ENCODE measurements at places on chromosomes 7 and 10.

- no peak for DNase-seq
Measured at GRCh38 chr7:5265320-5266190, 17.2 kb upstream of the SLC29A4 start.

DNA sequence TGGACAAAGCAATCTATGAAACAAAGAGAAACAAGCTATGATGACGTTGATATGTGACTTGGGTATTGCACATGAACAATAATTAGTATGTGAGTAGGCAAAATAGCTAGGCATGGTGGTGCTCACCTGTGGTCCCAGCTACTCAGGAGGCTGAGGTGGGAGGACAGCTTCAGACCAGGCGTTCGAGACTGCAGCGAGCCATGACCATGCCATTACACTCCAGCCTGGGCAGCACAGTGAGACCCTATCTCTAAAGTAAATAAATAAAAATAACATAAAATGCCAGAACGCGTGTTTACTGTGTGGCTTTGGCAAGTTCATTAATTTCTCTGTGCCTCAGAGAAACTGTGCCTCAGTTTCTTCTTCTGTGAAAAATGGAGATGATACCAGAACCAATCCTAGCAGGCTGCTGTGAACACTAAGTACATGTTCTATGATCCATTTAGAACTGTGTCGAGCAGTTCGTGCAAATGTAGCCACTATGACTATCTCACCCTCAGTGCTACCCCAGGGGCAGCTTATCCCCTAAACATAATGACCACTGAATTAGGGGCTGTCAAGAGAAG is 9.3 kb upstream of the TNS3 start:
- no peak for DNase-seq

GRCh38 chr10:33794460-33794859 is 460.0 kb upstream of the NRP1 start:
- DNase-seq = no peak

GRCh38 chr10:126417220-126417825 is 29.0 kb upstream of the ADAM12 start:
- DNase-seq = no peak

DNA sequence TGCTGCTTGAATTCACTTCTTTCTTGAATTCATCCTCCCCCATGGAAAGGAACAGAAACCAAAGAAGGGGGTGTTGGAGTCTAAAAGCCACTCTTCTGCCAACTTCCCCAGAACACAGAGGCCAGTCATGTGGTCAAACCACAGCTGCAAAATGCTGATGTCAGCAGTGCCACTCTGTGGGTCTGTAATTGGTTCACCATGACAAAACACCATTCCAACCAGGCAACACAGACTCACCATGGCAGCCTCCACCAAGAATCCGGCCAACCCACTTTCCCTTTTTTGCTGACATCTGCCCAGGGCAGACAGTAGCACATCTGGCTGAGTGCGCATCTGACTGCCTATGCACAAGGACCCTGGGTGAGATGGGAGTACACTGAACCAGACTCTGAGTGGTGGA is 16.8 kb downstream of the OSBPL3 start:
- DNase-seq = peak; percentile 2

DNA sequence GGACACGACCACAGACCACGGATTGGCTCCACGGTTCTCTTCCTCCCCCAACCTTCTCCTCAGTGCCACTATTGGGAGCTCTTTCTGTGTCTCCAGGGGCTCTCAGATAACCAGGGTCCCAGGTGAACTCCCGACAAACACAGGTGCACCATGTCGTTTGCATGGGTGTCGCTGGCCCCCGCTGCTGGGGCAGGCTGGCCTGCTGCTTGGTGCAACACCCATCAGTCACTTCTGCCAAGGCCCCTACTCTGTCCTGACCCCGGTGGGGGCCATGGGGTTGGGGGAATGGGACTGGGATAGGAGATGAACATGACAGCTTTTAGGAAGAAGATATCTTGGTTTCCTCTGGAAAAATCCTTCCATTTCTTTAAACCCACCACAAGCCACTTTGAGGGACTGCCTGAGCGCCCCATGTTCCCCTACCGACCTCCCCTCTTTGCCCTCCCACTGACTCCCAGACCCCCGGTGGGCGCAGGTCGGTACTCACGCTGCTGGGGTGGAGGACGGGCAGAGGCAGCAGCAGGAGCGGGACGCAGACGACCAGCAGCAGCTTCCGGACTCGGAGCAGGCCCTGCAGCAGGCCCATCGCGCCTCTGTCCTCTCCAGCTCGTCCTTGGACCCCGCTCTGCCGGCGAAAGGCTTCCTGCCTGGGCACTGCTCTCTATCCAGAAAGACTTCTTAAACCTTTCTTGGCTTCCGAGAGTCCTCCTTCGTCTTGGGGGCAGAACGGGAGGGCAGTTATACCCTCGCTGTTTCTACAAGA is 894 bp downstream of the SLC13A4 start:
- no peak for DNase-seq

DNA sequence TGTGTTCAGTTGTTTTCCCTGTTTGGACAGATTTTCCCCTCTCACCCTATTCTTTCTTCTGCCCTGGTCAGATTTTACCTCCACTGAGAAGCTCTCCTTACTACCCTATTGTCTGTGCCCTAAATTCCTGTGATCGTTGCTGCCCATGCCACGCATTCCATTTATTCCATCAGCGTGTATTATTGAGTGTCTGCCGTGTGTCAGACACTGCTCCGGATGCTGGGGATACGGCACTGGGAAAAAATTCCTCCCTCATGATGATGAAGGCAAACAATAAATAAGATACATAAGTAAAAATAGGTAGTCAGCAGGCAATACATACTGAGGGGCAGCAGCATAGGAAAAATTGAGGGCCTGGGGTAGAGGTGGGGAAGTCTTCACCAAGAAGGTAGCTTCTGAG is 86.8 kb downstream of the FANK1 start:
- no peak for DNase-seq

GRCh38 chr10:35433851-35434426 is 97.6 kb downstream of the CCNY start:
- no peak for DNase-seq

DNA sequence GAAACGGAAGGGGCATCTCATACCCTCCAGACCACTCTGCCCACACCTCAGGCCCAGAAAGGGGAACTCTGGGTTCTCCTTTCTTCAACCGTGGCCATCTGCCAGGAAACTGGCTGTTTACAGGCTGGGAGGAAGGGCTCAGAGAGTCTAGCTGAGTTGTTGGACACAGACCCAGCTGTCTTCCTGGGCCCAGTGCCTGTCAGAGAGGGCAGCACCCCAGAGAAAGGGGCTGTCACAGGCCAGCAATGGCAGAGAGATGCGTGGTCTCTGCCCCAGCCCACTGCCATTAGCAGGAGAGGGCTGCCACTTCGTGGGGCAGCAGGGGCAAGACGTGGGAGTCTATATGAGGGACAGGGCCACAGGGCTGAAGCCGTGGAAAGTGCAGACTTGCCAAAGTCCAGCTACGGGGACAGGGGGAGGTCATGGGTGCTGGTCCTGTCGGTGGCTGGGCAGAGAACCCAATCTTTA is 11.0 kb downstream of the GRID1 start:
- peak; percentile 30 for DNase-seq

- no peak for DNase-seq
Measured at GRCh38 chr7:101978683-101979082, 161.3 kb downstream of the CUX1 start.

DNA sequence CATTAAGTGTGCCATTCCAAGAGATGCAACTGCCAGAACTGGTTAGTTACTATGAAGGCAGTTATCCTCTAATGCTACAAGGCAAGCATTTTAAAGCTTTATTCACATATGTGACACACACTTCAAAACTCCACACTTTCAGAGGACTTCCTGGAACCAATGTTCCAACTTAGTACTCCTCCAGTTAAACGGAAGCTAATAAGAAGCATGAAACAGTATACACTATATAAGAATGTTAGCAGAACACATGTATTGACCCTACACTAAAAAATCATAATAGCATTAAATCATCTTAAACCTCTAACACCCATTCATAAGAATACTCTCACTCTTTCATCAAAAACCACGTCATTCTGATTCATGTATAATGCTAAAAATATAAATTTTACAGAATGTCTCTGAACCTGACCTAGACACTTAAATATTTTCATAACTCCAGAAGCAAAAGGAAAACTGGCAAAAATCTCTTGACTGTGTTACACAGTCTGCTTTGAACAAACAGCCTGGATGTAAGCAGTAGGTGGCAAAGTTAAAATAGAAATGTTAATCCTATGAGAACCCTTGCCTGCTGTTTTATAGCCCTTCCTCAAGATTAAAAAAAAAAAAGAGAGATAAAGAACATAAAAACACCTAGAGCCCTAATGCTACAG is 135.0 kb downstream of the SEMA3C start:
- DNase-seq = no peak

- DNase-seq = no peak
Measured at GRCh38 chr10:4776234-4776638, 49.8 kb upstream of the AKR1E2 start.

- no peak for DNase-seq
Measured at GRCh38 chr10:68052463-68052862, 22.6 kb downstream of the HERC4 start.

- no peak for DNase-seq
Measured at GRCh38 chr7:111760043-111760442, 197.8 kb upstream of the IMMP2L start.

- no peak for DNase-seq
Measured at GRCh38 chr10:100780324-100780723, 34.9 kb downstream of the PAX2 start.

- no peak for DNase-seq
Measured at GRCh38 chr10:29529146-29529545, 105.6 kb downstream of the SVIL start.

- no peak for DNase-seq
Measured at GRCh38 chr10:36499693-36500092, 625.7 kb upstream of the ANKRD30A start.

DNA sequence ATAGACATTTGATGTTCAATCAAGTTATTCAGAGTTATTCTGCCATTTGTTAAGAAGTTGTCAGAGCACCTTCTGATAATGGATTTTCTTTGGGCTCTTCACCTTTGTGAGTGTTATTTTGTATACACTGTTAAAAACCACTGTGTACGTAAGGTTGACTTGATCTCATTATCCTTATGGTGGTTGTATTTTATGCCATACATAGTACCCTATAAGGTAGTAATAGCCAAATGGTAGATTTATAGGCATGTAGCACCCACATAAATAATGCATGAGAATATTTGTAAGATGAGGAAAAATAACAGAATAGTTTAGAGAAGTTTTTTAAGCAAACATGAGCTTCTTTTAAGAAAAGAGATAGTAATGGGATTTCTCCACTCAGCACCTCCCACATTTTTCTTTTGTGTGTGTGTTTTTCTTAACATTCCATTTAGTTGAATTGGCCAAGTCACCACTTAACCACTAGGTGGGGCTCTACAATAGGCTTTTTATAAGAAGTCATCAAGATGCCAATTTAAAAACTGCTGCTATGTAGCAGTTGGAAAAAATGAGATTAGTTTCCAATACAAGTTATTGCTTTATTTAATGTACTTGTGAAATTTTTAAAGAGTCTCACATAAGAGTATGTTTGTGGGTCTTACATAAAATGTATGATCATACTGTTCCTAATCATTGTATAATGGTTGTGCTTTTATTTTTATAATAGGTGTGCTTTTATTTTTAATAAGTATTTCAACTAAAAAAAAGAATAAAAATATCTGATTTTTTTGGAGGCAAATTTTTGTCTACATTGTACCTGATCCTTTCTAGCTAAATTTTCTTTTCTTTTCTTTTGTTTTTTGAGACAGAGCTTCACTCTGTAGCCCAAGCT is 41.1 kb upstream of the STMP1 start:
- peak; percentile 43 for DNase-seq

DNA sequence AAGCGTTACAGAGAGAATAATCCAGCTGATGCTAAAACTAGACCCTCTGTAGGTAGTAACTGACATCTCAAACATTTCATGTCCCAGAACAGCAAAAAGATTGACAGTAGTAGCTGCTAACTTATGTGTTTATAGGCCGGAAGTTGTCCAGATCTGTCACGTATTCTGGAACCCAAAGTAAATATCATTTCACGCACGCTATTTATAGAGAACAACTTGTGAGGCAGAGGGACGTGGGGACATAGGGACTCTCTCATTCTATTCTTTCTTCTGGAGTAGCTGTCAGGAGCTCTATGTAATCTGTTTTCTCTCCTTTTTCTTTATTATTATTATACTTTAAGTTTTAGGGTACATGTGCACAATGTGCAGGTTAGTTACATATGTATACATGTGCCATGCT is 22.3 kb downstream of the AGK start:
- no peak for DNase-seq

DNA sequence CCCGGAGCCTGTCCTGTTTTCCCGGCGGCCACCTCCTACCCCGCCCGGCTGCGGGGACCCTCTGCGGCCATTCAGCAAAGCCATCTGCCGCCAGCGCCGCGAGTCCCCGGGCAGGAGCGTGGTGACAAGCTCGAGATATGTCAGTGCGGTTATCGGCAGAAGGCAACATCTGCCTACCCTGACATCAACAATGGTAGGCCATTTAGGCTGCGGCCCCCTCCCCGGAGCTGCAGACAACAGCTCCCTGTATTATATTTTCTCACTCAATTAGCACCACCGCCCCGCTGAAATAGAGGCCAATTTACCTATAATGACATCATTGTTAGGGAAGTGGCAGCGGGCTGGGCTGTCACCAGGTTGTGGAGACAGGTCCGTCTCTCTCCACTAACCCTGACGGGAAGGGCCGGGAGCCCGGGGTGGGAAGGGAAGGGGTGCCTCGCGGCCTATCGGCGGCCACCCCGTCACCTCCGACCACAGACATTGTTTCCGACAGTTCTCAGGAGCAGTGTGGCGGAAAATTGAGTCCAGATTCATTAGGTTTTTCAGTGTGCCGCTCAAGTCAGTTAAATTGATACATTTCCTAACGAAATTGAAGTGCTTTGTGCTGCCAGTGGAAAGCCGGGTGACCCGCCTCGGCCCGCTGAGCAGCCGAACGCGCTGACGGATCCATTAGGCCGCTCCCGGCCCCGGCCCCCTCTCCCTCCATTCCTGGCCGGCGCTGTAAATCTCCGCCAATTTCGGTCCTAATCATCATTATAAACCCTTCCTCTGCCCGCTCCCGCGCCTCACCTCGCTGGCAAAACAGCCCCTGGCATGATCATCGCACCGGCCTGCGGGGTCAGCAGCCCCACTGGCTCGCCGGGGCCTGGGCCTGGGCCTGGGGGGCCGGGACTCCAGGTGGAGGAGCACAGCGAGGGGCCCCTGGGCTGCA is 43.0 kb downstream of the UNCX start:
- DNase-seq = no peak

DNA sequence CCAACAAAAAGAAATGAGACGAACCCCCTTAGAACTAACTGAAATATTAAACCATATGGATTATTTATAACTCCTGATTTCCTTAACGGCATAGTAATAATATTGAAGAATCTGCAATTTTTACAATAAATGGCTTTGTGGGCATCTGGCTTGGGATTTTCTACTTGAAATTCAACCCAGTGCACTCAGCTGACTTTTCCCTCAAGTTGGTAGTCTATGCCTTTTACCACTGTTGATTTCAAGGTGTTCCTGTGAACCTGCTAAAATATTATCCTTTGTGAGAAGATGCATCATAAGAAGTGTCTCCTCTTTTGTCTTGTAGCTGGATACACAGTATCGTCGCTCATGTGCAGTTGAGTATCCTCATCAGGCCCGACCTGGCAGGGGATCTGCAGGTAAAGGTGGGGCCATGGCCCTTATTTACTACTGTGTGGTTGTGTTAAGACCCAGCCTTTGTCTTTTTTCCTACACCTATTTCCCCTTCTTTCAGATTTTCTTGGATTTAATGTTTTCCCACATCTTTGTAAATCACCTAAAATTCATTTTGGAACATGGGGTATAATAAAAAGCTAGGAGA is 8.0 kb downstream of the DNAJC9 start:
- DNase-seq = no peak

- DNase-seq = no peak
Measured at GRCh38 chr7:55912748-55913158, 25.5 kb downstream of the ZNF713 start.
